ENCODE measurements at places on chromosomes 1 and 21. TPM values are rescaled to one million over a fixed set of nuclear protein-coding genes. Genes with fewer than 3 reads are reported as not detected.

Gene CDCA8
- total RNA-seq, result 1.9 TPM

Gene GSTM4
- total RNA-seq, result 6.6 TPM

Gene LHX8
- 0.31 TPM for total RNA-seq

Gene SH2D5
- total RNA-seq, result 0.31 TPM

Gene CELA3B
- not detected for total RNA-seq

Gene FALEC
- total RNA-seq, result 1.9 TPM

Gene CNIH3
- 34.7 TPM for total RNA-seq

Gene DCDC2B
- total RNA-seq, result not detected

Gene OR6N1
- total RNA-seq, result not detected

Gene NDUFS2
- 128 TPM for total RNA-seq

Gene KRTAP11-1
- not detected for total RNA-seq

Gene DNM3
- 133 TPM for total RNA-seq

Gene GOLPH3L
- 6.3 TPM for total RNA-seq

Gene FCN3
- not detected for total RNA-seq

Gene PLEKHG5
- 56.7 TPM for total RNA-seq

Gene FMO2
- under 0.01 TPM for total RNA-seq
